Stimulated activated CD4-positive, alpha-beta T cell treated with anti-CD3 and anti-CD28 coated beads, Interleukin-1b, Interleukin-23, amount 100 ng/mL, for 1 hour (primary cell): ENCODE measurements at places on chromosomes 3 and 15.
A peak's percentile ranks its signal among the peaks of the same experiment; 100 is the strongest.

DNA sequence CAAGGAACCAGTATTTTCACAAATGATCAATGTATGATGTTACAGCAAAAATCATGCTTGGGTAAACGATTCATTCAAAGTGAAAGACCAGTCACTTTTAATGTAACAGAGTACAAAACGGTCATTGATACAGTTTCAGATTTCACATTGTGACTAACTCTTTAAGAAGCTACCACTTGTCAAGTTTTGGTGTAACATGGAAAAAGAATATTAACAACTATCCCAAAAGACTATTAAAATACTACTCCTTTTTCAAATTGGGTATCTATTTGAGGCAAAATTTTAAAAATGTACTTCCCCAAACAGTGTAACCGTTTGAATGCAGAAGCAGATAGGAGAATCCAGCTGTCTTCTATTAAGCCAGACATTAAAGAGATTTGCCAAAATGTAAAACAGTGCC, 31.7 kb downstream of the AKAP13 start:
- DNase-seq, result no peak

- no peak for DNase-seq
These were observed 18.2 kb downstream of the CSNK1G1 start for GRCh38 chr15:64337761-64338160.

DNA sequence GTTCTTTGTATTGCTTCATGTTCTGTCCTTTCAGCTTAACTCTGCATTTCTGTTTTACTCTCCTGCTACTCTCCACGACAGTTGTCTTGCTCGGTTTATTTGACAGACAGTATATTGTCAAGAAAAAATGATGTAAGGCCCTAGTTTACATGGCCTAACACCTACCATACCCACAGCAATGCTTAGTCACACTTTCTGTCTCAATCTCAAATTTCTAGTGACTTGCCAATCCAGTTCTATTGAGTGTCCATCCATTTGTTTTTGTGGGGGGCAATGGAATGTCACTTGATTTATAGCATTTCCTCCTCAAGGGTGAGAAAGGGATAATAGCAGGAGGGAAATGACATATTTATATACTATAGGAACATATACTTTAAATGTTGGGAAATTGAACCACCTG, 676.2 kb downstream of the NAALADL2 start:
- no peak for DNase-seq

GRCh38 chr3:191894406-191894805, 433.4 kb downstream of the PYDC2 start:
- no peak for DNase-seq

- peak; percentile 96 for DNase-seq
These were observed at the start of gene SCAP for GRCh38 chr3:47475570-47476329. SCAP (minus strand) TSS chr3:47475941; CDS start chr3:47442993, 32,948 bp downstream.

DNA sequence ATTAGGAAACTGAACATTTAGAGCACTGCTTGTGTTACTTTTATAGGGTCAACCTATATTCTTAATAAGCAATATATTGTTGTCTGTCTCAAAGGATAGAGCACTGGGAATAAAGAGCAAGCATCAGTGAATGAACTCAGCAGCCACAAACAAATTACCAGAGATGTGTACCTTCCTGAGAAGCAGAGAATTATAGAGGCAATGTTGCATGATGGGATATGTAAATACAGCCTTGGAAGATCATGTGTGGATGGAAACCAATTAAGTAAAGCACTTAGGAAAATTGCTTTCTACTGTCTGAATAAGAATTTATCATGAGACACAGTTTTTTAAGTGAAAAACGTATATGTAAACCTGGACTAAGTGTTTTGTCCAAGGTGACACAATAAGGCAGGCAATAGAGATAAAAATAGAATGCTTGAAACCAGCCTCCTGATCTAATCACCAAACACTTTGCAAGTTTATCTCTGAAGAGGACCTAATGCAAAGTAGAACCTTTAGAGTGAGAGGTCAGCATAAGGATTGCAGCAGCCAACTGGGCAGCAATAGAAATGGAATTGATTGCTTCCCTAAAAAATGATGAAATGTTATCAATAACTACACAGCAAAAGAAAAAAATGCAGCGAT, 848.0 kb downstream of the TUSC7 start:
- DNase-seq, result no peak

DNA sequence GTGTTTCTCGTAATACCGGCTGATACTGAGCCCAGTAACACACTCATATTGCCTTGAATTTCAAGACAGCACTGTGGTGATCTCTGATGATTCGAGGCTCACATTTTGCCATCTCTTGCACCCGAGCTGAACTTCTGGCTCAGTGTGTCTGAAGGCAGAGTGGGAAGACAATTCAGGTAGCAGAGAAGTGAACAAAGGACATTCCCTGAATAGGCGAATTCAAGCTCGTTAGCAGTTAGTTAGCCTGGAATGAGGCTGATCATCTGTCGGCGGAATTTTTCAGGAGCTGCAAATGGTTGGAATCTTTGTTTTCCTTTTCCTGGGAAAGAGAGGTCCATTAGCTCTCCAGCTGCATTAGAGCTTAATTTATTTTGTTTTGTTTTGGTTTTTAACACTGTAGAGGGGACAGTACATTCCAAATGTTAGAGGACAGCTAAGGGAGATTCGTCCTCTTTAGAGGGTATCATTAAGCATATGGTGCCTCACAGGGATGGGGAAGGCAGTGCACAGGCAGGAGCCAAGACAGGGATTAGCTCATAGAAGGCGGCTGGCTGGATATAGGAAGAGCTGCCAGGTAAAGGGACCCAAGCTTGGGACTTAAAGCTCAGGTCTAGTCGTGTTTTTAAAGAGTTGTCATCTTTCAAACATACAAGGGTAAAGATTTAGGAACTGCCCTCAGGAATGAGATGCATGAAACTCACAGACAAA, 119.7 kb upstream of the DLG1 start:
- DNase-seq, result no peak

DNA sequence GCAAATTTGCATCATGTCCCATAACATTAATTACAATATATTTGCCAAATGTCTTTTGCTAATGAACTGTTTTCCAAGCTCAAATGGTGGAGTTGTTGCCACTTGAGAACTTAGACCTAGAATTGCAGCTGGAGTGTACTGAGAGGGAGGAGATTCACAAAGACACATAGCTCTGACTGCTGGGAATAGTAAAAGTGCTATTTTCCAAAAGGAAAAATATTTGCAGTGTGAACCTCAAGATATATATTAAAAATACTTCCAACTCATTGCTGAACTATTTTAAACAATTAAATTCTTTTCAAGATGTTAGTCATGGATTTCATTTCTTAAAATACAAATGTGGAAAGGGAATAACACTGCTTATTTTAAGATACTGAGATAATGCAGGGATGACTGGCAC, 666.8 kb upstream of the ARPP21 start:
- DNase-seq, result no peak

GRCh38 chr3:110494728-110495127, 576.9 kb upstream of the NECTIN3 start:
- no peak for DNase-seq

- DNase-seq, result no peak
These were observed 132.2 kb downstream of the KLF13 start for GRCh38 chr15:31458596-31459399.

DNA sequence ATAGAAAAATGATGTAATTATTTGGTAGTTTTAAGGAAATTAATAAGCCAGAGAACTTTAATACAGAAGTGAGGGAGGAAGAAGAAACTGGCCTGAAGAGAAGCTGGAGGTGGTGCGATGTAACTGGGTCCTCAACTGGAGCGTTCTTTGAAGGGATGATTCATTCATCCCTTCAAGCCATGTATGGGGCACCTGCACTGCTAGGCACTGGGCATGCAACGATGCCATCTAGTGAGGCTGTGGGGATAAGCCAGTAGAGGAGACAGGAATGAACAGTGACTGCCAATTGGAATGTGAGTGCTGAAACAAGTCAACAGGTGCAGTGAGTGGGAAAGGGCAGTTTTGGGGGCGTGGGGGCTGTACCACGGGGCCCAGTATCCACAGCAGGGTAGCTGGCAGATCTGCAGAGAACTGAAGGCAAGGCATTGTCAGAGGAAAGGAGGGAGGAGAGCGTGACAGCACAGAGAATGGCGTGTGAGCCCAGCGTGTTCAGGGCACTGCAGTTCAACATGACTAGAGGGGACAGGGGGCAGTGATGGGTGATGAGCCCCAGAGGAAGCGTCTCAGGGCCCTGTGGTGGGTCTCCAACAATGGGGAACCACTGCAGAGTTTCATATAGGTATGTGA, 3.8 kb upstream of the KIF23 start:
- no peak for DNase-seq

- DNase-seq, result no peak
These were observed 46.0 kb downstream of the RAB11A start for GRCh38 chr15:65914981-65915925.

- no peak for DNase-seq
These were observed 186.5 kb downstream of the TUSC7 start for GRCh38 chr3:116896116-116896515.

DNA sequence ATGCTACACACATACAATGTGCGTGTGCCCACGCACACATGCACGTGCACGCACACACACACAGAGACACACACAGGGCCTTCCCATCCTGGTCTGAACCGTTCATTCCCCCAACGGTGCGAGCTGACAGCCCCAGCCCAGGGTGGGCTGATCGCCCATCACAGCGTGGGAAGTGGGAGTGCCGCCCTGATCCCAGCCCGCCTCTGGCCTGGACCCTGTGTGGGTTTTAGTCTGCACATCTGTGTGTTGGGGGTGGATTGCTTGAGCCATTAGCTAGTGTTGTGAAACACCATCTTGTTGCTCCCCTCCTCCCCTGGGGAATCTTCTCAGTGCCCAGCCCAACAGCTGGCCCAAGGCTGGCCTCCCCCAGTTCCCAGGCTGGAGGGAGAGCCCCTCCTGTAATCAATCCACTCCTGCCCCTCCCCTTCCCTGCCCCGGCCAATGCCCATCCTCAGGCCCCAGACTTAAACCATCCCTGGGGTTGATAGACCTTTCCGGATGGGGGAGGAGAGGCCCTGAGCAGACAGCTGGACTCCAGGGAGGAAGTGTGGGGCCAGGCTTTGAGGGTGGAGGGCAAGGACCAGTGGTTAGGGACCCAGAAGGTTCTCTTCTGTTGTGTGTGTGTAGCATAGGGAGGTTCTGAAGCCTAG, 8.3 kb downstream of the SEMA3G start:
- DNase-seq, result no peak

DNA sequence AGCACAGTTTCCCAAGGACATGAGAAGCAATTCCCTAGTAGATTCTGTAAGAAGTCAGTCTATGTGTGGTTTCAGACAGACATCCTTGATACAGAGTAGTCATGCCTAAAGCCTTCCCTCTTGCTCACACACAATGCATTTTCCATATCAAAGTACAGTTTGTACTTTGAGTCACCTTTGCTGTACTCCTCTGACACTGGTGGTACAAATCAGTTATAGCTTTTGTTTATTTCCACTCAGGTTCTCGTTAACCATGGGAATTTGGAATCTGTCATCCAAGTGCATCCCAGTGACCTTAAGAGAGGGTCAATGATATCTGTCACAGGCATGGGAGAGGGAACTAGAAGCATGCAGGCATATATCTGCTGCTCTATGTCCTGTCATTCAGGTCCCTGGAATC, 3.6 kb upstream of the GNB4 start:
- DNase-seq, result no peak

DNA sequence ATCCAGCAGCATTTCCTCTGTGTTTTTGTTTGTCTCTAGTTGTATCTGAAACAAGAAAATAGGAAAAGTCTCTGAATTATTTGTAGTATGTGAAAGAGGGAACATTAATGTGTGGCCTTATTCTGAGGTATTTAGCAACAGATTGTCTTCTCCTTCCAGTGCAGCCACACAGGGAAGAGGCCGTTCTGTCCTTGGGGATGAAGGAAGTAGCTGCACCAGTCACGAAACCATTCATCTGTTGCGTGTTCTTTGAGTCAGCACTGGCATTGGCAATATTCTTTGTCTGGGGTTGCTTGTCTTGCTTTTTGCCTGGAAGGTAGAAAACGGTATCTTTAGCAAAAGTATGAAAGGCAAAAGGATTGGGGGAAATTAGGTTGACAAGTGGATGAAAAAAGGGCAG, 91.6 kb downstream of the CDIN1 start:
- no peak for DNase-seq

- DNase-seq, result no peak
These were observed 4.4 kb upstream of the FOXP1 start for GRCh38 chr3:71587958-71588357.

- no peak for DNase-seq
These were observed 126.8 kb upstream of the ABI3BP start for GRCh38 chr3:101120039-101120438.

DNA sequence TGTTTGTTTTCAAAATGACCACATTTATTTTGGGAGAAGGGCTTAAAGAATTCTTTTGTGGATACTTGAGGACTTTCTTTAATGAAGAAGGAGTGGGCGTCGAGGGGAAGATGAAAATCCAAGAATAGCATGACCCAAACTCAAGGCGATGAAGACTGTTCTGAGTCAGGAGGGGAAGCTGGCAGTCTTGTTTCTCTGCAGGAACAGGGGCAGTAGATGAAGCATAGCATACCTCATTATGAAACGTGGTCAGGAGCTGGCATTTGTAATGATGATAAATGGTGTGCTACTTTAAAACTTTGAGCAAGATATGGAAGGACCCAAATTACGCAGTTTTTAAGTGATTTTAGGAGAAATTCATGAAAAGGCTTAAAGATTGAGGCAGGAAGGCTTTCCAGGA, 549.0 kb downstream of the IGSF11 start:
- DNase-seq, result no peak

DNA sequence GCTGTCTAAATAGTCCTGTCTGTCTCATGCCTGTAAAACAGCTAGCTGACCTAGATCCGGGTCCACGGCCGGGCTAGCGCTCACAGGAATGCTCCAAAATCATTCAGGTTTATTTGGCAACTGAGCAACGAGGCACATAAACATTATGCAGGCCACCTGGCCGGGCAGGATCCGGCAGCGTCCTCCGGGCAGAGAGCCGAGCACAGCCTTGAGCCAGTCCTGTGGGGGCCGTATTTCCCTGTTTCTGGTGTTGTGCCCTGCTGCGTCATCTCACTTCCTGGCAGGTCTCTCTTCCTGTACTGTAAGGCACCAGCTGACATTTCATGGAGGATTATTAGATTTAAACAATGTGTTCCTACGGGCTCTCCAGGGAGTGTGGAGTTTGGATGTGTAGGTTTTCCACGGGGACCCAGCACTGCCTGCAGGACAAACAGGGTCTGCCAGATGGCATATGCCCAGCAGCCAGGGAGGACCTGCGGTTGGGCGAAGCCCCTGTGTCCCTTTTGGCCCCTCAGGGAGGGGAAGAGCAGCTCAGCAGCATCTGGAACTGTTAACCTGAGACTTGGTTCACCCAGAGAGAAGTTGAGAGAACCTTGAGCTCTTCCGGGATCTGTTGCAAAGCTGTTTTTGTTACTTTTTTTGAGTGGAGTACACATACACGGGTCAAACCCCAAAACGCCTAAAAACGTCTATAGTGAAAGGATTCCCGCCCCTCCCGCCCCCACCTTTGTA, 16.6 kb upstream of the LRRK1 start:
- no peak for DNase-seq

DNA sequence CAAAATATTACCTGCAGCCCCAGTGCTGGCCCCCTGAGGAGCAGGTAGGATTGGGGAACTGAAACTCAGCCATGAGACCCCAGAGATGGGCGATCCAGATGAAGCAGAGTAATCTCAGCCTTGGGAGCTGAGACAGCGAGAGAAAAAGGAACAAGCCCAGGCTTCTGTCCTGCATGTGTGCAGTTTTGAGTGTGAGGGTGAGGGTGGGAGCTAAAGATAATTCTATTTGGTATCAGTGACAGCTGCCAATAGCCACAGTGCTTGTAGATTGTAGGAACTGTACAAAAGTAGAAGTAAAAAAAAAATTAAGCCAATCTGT, 5.9 kb downstream of the ATP8B4 start:
- no peak for DNase-seq
